Activated T-cell treated with anti-CD3 and anti-CD28 coated beads, Interleukin-2, amount 50 U/mL, for 4 hours (primary cell): ENCODE measurements at places on chromosomes 1 and 21. TPM values are rescaled to one million over a fixed set of nuclear protein-coding genes. Genes with fewer than 3 reads are reported as not detected.

Gene TMEM269
- total RNA-seq: not detected

Gene GUCA2B
- not detected for total RNA-seq

GRCh38 chr1:22531251-22531650 is 32.0 kb upstream of the EPHA8 start:
- no peak for DNase-seq

GRCh38 chr1:228414511-228415211 is 2.0 kb downstream of the TRIM17 start:
- DNase-seq: no peak

DNA sequence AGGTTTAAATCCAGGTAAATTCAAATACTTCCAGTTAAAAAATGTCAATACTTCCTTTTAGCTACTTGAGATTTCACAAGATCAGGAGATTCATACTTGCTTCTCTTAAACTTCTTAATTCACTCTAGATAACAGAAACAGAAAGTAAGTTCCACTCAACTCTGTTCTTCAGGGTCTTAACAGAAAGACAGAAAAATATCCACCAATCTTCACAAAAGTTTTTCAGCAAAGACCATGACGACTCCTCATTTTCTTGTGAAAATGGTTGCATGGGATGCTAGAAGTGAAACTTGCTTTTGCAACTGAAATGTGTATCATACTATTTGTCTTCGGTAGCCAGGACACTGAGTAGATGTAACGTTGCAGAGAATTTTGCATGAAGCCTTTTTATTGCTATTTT is 12.3 kb upstream of the LRRC8C start:
- no peak for DNase-seq

Gene KIF2C
- 5.0 TPM for total RNA-seq

DNA sequence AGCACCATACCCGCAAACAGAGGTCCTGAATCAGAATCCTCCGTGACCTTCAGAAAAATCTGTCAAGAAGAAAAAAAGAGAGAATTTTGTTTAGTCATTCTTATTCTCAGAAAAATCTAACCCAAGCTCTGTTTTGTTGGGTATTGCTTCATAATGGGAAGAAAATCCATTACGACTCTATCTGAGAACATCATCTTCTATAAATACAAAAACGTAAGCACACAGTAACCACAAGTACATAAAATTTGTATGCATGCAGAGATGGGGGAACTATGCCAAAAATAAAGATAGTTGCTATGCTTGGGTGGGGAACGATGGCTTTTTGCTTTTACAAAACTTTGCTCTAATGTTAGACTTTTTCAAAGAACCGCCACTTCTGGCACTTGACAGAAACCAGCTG is 84.2 kb downstream of the ABCA4 start:
- no peak for DNase-seq

GRCh38 chr21:45186709-45187108 is 101.0 kb downstream of the POFUT2 start:
- no peak for DNase-seq

Gene TSTD1
- 25.6 TPM for total RNA-seq

DNA sequence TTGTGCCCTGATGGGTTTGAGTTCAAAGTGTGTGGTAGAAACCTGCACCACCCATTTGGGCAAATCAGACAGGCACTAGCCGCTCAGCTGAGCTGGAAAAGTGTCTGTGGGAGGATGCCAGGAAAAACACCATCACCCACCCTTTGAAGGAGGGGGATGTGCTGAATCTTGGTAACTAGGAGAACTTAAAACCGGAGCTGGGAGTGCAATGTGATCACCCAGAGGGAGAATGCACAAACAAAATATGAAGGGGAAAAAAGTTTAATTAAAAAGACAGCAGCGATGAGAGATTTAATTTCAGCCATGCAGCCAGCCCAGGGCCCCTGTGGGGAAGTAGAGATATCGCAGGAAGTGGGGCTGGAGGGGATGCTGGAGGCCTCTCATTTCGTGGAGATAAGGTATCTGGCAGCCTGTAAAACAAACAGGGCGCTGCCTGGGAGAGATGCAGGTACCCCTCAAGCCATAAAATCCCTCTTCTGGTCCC is 86.8 kb upstream of the BCAR3 start:
- no peak for DNase-seq

Gene SPRR2A
- not detected for total RNA-seq
